ENCODE measurements at places on chromosomes 4 and X. TPM values are rescaled to one million over a fixed set of nuclear protein-coding genes. Genes with fewer than 3 reads are reported as not detected.

GRCh38 chr4:40238700-40239548, 42.1 kb downstream of the RHOH start:
- DNase-seq, result no peak

GRCh38 chr4:108118505-108118904, 50.2 kb downstream of the LEF1 start:
- no peak for DNase-seq

DNA sequence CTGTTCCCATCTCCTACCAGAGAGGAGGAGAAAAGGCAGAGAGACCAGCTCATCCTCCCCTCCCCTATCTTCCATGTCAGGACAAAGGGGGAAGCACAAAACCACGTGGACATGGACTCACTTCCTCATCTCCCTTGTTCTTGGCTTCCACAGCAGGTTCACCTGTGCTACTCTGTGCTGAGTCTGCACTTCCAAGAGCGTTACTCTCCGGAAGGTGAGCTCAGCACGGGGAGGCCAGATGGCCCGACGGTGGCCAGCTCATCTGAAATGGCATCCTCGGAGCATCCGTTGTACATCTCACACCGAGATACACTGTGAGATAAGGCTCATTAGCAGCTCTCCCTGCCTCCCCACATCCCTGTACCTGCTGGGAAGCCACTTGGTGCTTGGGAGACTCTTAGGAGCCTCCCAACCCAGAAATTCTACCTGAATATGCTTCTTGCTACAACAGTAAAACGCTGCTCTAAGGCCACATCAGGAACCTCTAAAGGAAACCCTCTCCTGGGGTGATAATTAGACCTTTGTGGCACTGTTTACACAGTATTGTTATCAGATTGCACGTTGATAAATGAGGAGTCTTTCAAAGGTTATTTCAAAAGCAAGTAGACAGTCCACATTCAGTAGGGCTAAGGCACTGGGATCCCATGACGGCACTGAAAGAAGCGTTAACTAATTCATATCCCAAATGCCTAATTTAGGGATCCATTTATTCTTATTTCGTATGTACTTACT, 19.4 kb downstream of the LGI2 start:
- no peak for DNase-seq

GRCh38 chr4:57363346-57363745, 253.2 kb upstream of the IGFBP7 start:
- DNase-seq, result no peak

GRCh38 chr4:7101692-7102515, 34.0 kb upstream of the GRPEL1 start:
- DNase-seq, result no peak

The SH3TC1 gene
- 227 TPM for total RNA-seq

The EPGN gene
- total RNA-seq, result 0.23 TPM

The RIPPLY1 gene
- total RNA-seq, result not detected

The TCP11X2 gene
- not detected for total RNA-seq

The MAML3 gene
- 18.7 TPM for total RNA-seq

The MID2 gene
- total RNA-seq, result 21.4 TPM

Data from glomerular endothelial cell (primary cell).